Stimulated activated CD4-positive, alpha-beta T cell treated with anti-CD3 and anti-CD28 coated beads, Interleukin-4, amount 100 ng/mL, for 4 hours (primary cell): ENCODE measurements at places on chromosomes 3 and 15.

DNA sequence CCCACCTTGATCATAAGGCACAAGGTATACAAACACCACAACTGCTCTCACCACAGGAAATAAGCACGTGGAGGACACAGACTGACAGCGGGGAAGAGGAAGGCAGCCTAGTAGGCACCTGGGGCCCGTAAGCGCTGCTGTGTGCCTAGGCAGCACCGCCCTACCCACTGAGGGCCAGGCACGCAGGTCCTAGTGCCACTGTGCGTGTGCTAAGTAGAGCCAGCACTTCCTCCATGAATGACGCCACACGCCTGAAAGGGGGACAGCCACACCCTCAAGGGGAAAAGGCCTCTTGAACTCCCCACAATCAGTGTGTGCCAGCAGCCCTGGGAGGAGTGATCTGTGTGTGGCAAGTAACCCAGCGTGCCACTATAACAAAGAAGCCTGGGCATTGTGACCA, 73.0 kb downstream of the ATP1B3 start:
- DNase-seq: no peak

DNA sequence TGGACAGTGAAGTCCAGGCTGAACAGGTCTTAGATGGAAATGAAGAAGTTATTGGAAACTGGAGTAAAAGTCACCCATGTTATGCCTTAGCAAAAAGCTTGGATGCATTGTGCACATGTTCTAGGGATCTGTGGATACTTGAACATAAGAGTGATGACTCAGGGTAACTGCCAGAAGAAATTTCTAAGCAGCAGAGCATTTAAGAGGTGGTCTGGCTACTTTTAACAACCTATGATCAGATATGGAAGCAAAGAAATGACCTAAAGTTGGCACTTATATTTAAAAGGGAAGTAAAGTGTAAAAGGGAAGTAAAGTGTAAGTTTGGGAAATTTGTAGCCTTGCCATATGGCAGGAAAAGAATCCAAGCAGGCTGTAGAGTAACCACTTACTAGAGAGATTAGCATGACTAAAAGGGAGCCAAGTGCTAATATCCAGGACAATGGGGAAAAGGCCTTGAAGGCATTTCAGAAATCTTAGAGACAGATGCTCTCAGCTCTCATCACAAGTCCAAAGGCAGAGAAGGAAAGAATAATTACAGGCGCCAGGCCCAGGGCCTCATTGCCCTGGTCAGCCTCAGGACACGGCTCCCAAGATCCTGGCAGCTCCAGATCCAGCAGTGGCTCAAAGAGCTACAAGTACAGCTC, 73.9 kb upstream of the KCNH8 start:
- DNase-seq: no peak

GRCh38 chr3:12963922-12964701, 109.1 kb downstream of the IQSEC1 start:
- DNase-seq: no peak

DNA sequence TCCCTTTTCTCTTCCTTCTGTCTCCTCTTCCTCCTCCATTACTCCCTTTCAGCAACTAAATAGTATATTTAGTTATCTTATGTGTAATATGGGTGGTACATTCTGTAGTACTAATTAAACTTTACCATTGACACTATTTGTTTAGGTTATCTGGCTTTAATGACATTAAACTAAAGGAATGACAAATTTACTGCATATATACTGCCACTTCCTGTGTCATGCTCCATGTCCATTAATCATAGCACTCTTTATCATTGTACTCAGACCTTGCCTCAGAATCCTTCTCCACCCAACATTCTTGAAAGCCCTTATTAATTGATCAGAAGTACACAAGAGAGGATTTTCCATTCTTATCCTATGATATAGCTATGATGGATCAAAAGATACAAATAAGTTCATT, 244.2 kb downstream of the NAALADL2 start:
- DNase-seq: no peak

DNA sequence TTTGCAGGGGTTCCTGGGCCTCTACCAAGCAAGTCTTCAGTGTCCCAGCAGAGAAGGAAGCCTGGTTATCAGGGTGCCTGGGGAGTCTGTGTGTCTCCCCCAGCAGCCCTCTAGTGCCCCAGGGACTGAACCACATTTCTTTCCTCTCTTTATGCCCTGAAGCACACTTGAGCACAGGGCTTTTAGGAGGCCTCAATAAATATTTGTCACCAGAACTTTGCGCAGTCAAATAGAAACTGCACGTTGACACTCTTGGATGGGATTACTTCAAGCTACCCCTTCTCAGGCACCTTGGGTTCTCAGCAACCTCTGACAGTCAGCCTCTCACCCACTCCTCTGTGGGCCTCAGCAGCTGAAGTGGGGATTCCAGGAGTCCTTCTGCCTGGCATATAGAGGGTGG, 226.6 kb upstream of the HES1 start:
- no peak for DNase-seq

GRCh38 chr3:42841332-42841731, 32.1 kb downstream of the ACKR2 start:
- DNase-seq: no peak

GRCh38 chr3:46931631-46932331, 44.8 kb downstream of the CCDC12 start:
- no peak for DNase-seq

DNA sequence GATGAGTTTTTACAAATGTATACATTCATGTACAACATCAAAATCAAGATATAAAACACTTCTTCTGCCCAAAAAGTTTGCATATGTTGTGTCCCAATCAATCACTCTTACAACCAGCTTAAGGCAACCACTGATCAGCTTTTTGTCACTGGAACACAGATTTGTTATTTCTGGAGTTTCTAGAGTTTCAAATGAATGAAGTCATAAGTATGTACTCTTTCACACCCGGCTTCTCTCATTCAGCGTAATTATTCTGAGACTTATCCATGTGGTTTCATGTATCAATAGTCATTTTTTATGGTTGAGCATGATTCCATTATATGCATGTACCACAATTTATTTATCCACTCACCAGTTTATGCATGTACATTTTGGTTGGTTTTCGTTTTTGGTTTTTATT, 53.0 kb upstream of the CORO2B start:
- no peak for DNase-seq

GRCh38 chr3:138849222-138849940, 14.7 kb upstream of the PIK3CB start:
- no peak for DNase-seq

DNA sequence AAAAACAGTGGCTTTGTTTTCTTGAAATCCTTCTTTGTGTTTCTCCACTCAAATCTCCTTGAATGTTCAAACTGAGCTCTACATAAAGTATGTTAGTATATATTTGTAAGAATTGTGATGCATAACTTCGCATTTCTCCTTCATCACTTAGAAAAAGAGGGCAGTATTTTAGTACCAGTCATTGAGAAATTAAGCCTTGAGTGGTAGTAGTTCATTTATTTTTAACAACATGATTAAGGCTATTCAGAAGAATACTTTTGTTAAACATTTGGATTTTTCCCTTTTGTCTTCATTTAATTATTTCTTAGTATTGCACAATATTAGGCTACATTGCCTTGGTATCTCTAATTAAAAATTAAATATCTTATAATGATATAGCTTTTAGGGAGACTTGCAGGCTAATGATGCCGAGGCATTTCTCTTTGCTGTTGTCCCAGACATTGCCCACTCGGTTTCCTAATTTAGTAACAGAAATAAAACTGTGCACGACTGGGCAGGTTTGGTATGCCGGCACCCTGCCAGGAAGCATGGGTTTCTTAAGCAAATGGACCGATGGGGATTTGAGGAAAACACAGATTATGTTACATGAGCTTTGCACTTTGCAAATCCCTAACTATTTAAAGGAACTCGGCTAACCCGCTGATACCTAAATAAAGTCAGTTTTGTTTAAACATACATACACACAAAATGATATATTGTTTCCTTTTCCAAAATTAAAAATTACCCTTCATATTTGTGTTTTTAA, 54.7 kb downstream of the LRRC28 start:
- no peak for DNase-seq

GRCh38 chr3:65238652-65239051, 550.9 kb upstream of the ADAMTS9 start:
- DNase-seq: no peak

- DNase-seq: no peak
Measured at GRCh38 chr3:136093771-136094170, 102.4 kb downstream of the MSL2 start.

DNA sequence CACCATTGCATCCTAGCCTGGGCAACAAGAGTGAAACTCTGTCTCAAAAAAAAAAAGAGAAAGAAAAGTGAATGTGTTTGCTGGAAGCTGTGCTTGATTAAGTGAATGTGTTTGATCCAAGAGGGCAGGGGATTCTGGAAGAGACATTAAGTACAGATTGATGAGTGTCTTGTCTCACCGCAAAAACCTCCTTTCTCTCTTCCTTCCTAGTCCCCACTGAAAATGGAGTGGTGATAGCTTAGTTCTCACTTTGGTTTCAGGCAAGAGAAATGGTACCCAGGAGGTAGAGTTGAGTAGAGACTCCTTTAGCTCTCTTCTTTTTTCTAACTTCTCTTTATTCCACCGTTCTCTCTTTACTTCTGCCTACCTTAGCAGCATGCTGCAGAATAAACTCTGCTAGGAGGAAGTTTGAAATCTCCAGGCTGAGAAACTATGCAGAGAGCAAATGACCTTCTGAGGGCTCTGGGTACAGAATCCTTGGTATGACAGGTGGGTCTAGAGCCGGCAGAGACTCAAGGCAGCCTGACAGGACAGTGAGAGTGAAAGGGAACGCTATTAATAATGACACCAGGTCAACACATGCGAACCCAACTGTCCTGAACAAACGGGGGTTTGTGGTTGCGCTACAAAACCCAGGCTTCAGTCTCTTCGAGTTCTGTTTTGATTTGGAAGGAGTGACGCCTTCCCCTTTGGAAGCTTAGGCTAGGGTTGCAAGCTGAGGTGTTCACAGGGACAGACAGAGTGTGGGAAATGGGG, 74.9 kb downstream of the SMAD3 start:
- no peak for DNase-seq

GRCh38 chr3:119637679-119638477, 22.5 kb downstream of the POPDC2 start:
- DNase-seq: no peak

- no peak for DNase-seq
Measured at GRCh38 chr3:123805101-123805500, 79.0 kb downstream of the MYLK start.

GRCh38 chr3:160330690-160331089, 68.3 kb downstream of the IFT80 start:
- DNase-seq: no peak

DNA sequence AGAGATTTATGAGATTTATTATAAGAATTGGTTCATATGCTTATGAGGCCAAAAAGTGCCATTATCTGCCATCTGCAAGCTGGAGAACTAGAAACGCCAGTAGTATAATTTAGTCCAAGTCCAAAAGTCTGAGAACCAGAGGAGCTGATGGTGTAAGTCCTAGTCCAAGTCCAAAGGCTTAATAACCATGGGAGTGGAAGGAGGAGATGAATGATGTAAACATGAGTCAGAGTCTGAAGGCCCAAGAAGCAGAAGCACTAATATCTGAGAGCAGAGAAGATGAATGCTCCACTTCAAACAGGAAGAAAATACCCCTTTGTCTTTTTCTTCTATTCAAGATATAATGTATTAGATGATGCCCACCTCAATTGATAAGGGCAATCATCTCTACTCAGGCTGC, 185.7 kb downstream of the CGGBP1 start:
- DNase-seq: no peak

DNA sequence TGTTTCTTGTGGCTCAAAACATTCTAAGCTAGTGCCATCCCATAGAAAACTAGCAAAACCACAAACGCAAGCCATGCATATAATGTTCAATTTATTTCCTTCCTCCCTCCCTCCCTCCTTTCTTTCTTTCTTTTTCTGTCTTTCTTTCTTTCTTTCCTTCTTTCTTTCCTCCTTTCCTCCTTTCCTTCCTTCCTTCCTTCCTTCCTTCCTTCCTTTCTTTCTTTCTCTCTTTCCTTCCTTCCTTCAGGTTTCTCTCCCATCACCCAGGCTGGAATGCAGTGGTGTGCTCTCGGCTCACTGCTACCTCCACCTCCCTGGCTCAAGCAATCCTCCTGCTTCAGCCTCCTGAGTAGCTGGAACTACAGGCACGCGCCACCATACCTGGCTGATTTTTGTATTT, 492.8 kb upstream of the PROK2 start:
- DNase-seq: no peak

GRCh38 chr3:10351013-10351735, 30.3 kb upstream of the SEC13 start:
- DNase-seq: no peak

GRCh38 chr3:15042936-15043335, 22.2 kb downstream of the MRPS25 start:
- no peak for DNase-seq

- no peak for DNase-seq
Measured at GRCh38 chr3:16697443-16698147, 92.4 kb upstream of the DAZL start.

- no peak for DNase-seq
Measured at GRCh38 chr3:54347060-54347459, 224.7 kb downstream of the CACNA2D3 start.

DNA sequence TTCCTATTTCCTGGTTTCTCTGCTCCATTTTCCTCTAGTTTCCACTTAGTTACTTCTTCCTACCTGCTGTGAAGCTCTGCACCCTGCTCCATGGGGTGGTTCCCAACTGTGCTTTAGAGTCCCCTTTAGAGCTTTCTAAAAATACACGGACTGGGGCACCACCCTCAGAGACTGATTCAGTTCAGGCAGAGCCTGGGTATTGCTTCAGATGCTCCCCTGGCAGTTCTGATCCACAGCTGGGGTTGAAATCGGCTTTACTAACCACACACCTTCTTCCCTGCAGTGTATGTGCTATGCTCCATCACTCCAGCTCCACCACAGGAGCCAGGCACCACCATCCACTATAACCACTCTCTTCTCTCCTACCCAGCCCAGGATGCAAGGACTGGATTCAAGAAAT, 12.6 kb downstream of the ANP32A start:
- DNase-seq: no peak

DNA sequence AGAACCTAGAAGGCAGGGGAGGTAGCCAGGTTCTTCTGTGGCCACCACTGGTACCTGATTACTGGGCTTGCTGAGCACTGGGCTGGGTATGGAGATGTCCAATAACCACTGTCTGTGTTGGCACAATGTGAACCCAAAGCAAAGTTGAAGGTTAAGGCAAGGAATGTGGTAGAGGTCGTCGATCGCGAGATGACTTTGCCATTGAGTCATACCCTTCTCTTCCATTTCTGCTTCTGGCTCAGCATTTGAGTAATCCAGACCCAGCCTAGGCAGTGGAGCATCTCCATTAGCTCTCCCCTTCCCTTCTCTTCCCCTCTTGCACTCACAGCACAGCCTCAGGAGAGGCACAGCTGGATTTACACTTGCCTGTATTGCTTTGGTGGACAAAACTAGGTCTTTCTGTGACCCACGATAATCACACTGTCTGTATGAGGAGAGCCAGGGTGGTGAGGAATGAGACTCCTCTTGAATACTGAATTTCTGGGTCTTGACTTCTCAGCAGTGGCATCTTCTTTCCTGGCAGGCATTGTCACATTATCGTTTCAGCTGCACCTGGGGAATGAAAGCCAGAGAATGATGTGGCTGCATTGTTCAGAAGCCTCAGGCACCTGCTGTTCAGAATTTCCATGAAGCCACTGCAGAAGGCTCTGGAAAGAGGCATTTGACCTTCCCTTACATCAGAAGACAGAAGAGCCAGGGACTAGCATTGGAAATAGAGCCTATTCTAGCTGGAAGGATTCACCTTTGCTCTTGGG, 272.6 kb downstream of the PDCD6IP start:
- DNase-seq: no peak

GRCh38 chr15:48559285-48559684, 86.2 kb downstream of the FBN1 start:
- no peak for DNase-seq
